Anterior cingulate cortex (tissue), 58 donors: ENCODE measurements at places on chromosomes 13 and 19.

GRCh38 chr19:15227261-15227660, 5.0 kb downstream of the EPHX3 start:
- DNase-seq: no peak

DNA sequence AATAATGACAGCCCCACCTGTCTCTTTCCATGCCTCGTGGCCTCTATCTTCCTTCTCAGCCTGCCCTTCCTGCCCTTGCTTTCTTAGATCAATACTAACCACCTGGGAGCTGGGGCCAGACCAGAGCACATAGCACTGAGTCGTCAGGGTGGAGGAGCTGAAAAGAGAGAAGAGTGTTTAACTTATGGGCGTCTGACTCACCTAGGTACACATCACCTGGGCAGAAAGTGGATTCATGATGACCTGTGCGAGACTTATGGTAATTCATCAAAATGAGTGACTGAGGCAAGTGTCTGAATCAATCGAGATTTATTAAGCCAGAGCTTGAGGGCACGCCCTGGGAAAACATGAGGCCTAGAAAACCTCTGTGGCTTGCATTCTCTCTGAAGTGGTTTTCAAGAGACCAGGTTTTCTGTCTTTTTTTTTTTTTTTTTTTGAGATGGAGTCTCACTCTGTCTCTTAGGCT, 19.2 kb downstream of the CEACAM6 start:
- DNase-seq: no peak

DNA sequence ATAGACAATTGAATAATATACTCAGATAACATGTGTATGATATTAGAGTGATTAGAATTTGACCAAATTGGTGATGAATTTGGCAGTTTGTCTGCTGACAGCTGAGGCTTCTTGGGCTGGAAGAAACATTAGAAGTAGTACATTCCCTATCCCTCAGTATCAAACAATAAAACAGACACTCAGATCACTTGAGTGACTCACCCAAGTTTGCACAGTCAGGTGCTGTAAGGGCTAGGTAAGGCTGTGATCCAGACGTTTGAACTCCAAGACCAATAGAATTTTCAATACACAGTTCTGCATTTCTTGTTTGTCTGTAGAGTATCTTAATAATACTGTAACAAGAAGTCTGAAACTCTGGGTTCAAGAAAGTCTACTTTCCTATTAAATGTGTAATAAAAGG, 223.5 kb downstream of the POSTN start:
- no peak for DNase-seq

- DNase-seq: no peak
Measured at GRCh38 chr13:85197431-85197830, 601.8 kb downstream of the SLITRK6 start.

DNA sequence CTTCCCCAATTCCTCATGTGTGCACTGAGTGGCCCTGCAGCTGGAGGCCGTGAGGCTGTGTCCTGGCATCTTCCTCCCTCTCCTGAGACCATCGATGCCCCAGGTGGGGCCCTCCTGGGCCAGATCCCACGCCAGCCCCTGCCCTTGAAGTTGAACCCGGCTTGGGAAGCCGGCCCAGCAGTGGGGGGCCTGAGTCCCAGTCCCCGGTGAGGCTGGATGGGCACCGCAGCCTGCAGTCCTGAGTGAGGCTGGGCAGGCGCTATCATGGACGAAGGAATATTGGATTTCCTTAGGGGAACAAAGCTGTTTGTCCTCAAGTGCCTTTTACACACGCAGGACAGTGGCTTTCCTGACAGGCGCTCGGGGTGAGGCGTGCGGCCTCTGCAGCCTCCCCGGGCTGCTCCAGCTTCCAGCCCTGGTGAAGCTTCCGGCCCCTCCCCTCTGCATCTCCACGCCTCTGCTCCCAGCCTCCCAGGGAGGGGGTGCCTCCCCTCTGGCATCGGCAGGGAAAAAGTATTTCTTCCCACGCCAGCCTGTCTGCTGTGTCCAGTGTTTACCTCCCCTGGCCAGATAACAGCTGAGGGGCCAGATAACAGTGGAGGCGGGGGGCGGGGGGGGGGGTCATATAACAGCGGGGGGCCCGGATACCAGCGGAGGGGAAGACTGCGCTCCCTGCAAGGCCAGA, 159.5 kb downstream of the KDM4B start:
- no peak for DNase-seq

DNA sequence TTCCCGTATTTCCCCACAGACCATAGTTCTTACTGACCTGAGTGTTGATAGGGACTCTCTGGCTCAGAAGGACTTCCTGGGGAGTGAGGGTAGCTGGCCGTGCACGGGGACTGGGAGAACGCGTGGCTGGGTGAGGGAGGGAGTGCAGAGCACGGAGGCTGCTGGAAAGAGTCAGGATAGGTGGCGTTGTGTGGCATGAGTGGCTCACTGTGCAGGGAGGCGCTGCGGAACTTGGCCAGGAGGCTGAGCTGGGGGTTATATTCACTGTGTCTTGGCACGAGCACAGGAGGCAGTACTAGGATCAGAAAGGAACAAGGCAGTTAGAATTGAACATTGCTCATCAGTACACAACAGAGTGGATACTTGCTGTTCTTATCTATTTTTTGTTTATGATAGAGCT, 47.4 kb downstream of the SMAD9 start:
- DNase-seq: peak; percentile 66

- no peak for DNase-seq
Measured at GRCh38 chr13:105611424-105611823, 924.0 kb downstream of the EFNB2 start.

- DNase-seq: no peak
Measured at GRCh38 chr19:29003641-29004409, 209.1 kb downstream of the UQCRFS1 start.

DNA sequence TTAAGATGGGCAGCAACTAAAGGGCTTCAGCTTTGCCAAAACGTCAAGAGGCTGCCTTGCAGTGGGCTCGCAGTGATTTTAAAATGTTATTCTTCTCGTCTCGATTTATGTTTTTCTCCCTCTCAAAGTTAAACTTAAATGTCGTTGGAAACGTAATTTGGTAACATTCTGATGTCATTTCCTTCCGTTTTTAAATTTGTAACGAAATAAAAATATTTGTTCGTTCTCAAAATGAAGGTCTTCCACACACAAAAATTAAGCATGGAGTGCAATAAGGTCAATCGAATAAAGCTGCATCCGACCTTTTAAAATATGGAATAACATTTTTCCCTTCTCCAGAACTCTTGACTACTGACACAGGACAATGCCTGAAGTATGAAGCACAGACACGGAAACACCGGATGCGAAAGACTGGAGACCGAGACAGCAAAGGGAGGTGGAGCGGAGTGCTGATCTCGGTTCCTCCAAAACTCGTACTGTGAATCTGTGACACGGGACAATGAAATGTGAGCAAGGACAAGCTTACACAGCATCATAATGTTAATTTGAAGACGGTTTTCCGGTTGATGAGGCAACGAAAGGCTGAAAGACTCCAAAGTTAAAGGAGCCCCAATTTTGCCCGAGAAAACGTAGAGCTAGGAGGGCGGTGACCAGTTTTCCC, 850 bp downstream of the MTMR6 start:
- DNase-seq: no peak

- DNase-seq: no peak
Measured at GRCh38 chr19:52034051-52034728, 6.0 kb upstream of the ZNF614 start.

- no peak for DNase-seq
Measured at GRCh38 chr13:41700790-41701310, 243.5 kb downstream of the RGCC start.

DNA sequence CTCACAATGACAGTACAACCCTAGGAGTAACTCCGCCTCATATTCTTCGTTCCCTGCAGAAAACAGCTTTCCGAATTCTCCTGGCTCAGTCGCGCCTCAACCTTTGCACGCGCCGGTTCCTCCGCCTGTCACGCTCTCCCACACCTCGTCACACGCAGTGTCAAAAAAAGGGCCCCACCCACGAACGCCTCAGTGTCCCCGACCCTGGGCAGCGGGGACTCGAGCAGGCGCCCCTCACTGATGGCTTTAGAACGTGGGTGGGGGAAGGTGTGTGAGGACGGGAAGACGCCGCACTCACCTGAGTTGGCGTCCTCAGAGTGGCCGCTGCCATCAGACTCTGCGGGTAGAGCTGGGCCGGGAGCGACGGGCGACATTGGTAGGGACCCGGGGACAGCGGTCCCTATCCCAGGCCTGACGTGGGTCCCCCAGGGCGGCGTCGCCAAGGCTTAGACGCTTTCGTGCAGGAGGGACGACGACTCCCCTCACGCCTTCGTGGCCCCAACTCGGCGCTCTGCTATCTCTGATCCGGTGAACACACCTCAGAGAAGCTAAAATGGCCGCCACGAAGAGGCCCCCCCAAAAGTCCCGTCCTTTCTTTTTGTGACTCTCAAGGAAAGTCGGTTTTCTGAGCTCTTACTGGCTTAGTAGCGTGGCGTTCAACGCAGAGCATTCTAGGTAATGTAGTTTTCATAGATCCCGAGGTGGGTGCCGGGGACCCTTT, at the start of gene ZNF154:
Gene ZNF154 (minus strand): TSS at position 564 of the 721 bp plus-strand sequence. CDS start 233 bp downstream, at position 331.
- DNase-seq: peak; percentile 61

GRCh38 chr19:14957464-14957863, 16.2 kb downstream of the OR7C2 start:
- no peak for DNase-seq

GRCh38 chr19:18416778-18417249, 2.4 kb upstream of the SSBP4 start:
- peak; percentile 65 for DNase-seq

GRCh38 chr19:2252797-2253105, 3.5 kb downstream of the JSRP1 start:
- no peak for DNase-seq

DNA sequence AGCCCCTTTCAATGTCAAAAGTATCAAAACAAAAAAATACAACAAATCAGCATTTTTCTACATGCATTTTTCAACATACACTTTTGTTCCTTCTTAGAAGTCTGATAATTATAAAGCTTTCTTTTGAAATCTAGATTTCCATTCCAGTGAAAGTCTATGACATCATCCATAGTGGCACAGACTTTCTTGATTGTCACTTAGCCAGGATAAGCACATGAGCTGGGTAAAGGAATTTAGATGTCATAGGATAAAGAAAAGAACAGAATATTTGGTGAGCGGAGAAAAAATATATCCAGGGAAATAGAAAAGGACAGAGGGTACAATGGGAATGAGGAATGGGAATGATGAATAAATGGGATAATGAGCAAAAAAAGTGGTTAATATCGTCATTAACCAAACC, 15.1 kb upstream of the TRPC4 start:
- no peak for DNase-seq

DNA sequence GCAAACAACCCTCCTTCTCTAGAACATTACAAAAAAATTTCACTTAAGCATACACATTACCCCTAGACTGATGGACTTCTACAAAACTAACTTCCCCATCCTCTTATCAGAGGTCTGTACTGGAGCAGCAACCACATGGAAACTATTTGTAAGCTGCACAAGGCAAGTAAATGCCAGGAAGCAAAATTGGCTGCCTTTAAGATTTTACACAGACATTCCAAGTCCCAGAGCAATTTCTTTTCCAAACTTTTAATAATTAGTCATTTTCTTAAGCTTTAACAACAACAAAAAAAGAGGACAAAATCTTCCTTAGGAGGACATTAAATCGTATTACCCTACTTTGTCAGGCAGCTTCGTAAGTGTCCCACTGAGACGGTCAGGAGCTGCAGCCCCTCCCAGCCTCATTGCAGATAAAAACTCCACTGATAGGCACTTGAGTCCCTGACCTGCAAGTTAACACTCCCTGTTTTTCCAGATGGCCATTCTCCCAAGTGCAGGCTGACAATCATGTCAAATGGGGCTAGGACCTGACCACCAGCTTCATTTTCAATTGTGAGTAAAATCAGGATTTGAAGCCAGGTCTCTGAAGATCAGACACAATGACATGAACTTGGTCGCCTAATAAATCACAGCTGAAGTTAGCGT, 680.1 kb downstream of the DIAPH3 start:
- DNase-seq: no peak

DNA sequence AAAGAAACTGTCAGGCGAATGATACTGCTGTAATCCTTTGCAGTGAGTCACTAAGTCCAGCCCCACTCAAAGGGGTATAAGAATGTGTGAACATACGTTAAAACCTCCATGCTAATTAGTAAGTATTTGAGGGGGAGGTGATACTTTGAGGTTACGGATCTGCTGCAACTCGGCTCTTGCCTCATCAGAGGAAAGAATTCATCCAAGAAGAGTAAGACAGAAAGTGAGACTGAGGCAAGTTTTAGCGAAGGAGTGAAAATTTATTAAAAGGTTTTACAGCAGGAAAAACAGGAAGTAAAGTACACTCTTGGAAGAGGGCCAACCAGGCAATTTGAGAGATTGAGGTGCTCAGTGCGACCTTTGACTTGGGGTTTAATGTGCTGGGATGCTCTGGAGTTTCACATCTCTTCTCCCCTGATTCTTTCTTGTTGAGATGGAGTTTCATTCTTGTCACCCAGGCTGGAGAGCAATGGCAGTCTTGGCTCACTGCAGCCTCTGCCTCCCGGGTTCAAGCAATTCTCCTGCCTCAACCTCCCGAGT, 9.8 kb downstream of the CLEC4M start:
- no peak for DNase-seq
